BJ (cell line): ENCODE measurements at places on chromosomes 3 and 15. TPM values are rescaled to one million over a fixed set of nuclear protein-coding genes. Genes with fewer than 3 reads are reported as not detected.

ROPN1B gene
- not detected in 2 replicates for polyA plus RNA-seq

GOLGA6B gene
- polyA plus RNA-seq: not detected in 2 replicates

KNG1 gene
- polyA plus RNA-seq: not detected in 2 replicates

ITIH1 gene
- not detected in 2 replicates for polyA plus RNA-seq

ERC2 gene
- 0.07 and 0.40 TPM in 2 replicates for polyA plus RNA-seq

XRN1 gene
- polyA plus RNA-seq: 14.3 and 29.0 TPM in 2 replicates

SCN11A gene
- 0.02 and 0.04 TPM in 2 replicates for polyA plus RNA-seq

UQCC5 gene
- 11.9 and 12.3 TPM in 2 replicates for polyA plus RNA-seq

ATP13A5 gene
- not detected in 2 replicates for polyA plus RNA-seq

C3orf33 gene
- 2.0 and 2.3 TPM in 2 replicates for polyA plus RNA-seq

KLF15 gene
- polyA plus RNA-seq: 0.29 and 0.44 TPM in 2 replicates

ATXN7 gene
- 11.8 and 15.0 TPM in 2 replicates for polyA plus RNA-seq

TMEM158 gene
- polyA plus RNA-seq: 1.6 and 1.7 TPM in 2 replicates

A4GNT gene
- polyA plus RNA-seq: not detected in 2 replicates

CTDSPL gene
- 43.0 and 45.2 TPM in 2 replicates for polyA plus RNA-seq

EFHB gene
- polyA plus RNA-seq: 0.29 and 0.42 TPM in 2 replicates

PLCD1 gene
- 7.6 and 12.3 TPM in 2 replicates for polyA plus RNA-seq

PTX3 gene
- 60.8 and 120 TPM in 2 replicates for polyA plus RNA-seq

PGBD4 gene
- polyA plus RNA-seq: 0.77 and 1.3 TPM in 2 replicates

CHRNA7 gene
- polyA plus RNA-seq: 0.05 and 0.10 TPM in 2 replicates

TMC3 gene
- polyA plus RNA-seq: not detected in 2 replicates

GREM1 gene
- polyA plus RNA-seq: 2,051 and 2,694 TPM in 2 replicates

PRKAR2A gene
- 9.0 and 15.3 TPM in 2 replicates for polyA plus RNA-seq

PPARG gene
- polyA plus RNA-seq: 3.5 and 3.7 TPM in 2 replicates

RGMA gene
- 0.11 and 0.34 TPM in 2 replicates for polyA plus RNA-seq

EXD1 gene
- polyA plus RNA-seq: not detected in 2 replicates

TGM5 gene
- polyA plus RNA-seq: not detected in 2 replicates

ANKRD34C gene
- polyA plus RNA-seq: not detected in 2 replicates

CMSS1 gene
- polyA plus RNA-seq: 6.7 and 12.4 TPM in 2 replicates

CCR5 gene
- not detected in 2 replicates for polyA plus RNA-seq

CPLX3 gene
- polyA plus RNA-seq: not detected in 2 replicates

BNC1 gene
- polyA plus RNA-seq: 1.1 and 1.4 TPM in 2 replicates

STXBP5L gene
- polyA plus RNA-seq: not detected in 2 replicates

NR2F2 gene
- 47.0 and 50.0 TPM in 2 replicates for polyA plus RNA-seq

VGLL3 gene
- 59.3 and 98.8 TPM in 2 replicates for polyA plus RNA-seq

MASP1 gene
- 244 and 321 TPM in 2 replicates for polyA plus RNA-seq

MCF2L2 gene
- 0.05 and 0.11 TPM in 2 replicates for polyA plus RNA-seq

GRIP2 gene
- 0.18 and 0.45 TPM in 2 replicates for polyA plus RNA-seq

THSD4 gene
- 13.4 and 18.8 TPM in 2 replicates for polyA plus RNA-seq

NOX5 gene
- polyA plus RNA-seq: 0.50 and 0.86 TPM in 2 replicates

SERINC4 gene
- polyA plus RNA-seq: 0.04 TPM in 1 of 2 replicates, not detected in the other

CLDN16 gene
- not detected in 2 replicates for polyA plus RNA-seq

SAMMSON gene
- not detected in 2 replicates for polyA plus RNA-seq

GRAMD2A gene
- polyA plus RNA-seq: 0.17 and 0.21 TPM in 2 replicates

PLA2G4F gene
- not detected in 2 replicates for polyA plus RNA-seq

ENTPD3 gene
- polyA plus RNA-seq: 0.07 TPM in 1 of 2 replicates, not detected in the other

NLGN1 gene
- 15.5 and 18.3 TPM in 2 replicates for polyA plus RNA-seq
